NCI-H774 (cell line): ENCODE measurements at places on chromosomes 2 and 18.

GRCh38 chr18:46485675-46486194 is 171.3 kb downstream of the LOXHD1 start:
- no peak for DNase-seq

GRCh38 chr18:51236225-51236624 is 38.7 kb upstream of the MEX3C start:
- DNase-seq = no peak

DNA sequence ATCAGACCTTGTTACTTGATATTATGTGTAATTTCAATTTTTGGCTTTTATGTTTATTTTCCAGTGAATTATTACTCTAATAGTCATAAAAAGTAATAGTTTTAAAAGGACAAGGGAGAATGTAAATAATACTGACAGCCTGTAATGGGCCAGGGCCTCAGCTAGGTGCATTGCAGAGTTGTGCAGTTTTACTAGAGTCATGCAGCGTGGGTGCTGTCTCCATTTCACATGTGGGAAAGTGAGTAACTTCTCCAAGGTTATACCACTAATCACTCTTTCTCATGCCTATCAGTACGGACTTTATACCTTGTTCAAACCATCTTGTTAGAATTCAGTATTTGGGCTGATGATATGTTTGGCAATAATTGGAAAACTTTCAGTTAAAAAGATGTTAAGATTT is 73.3 kb downstream of the UGGT1 start:
- no peak for DNase-seq

- no peak for DNase-seq
Observed at GRCh38 chr2:216971593-216971992, 111.7 kb upstream of the TNP1 start.

DNA sequence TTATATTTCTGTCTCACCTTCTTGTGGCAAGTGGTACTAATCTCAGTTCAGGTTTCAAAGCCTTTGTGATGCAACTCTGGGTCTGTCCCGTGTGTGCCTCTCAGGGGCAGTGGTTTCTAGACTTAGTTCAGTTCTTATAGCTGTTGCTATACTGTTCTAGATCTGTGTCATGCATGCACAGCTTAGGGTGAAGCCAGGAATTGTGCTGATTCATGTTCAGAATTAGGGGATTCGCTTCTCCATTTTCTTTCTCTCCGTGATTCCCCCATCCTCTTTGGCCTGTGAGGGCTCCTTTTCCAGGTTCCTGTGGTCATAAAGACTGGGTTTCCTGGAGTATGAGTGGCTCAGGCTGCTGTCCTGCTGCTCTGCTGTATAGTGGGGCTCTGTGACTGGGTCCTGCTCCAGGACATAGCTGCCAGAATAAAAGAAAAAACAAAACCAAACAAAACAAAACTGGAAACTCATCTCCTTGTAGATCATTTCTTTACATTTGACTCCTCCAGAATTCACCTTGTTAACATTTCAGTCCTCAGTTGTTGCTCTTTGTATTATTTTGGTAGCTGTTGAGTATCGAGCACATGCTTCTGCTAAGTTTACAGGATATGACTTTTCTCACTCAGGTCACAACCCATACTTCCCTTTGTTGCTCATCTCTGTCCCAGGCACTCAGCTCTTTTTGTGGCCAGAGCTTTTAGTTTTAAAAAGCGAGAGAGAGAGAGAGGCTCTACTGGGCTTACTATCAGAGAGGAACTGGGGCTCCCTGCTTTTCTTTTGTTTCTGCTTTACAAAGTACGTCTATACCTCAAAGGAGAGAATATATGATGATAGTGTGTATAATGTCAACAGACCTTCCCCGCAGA is 34.2 kb downstream of the CERS6 start:
- no peak for DNase-seq

DNA sequence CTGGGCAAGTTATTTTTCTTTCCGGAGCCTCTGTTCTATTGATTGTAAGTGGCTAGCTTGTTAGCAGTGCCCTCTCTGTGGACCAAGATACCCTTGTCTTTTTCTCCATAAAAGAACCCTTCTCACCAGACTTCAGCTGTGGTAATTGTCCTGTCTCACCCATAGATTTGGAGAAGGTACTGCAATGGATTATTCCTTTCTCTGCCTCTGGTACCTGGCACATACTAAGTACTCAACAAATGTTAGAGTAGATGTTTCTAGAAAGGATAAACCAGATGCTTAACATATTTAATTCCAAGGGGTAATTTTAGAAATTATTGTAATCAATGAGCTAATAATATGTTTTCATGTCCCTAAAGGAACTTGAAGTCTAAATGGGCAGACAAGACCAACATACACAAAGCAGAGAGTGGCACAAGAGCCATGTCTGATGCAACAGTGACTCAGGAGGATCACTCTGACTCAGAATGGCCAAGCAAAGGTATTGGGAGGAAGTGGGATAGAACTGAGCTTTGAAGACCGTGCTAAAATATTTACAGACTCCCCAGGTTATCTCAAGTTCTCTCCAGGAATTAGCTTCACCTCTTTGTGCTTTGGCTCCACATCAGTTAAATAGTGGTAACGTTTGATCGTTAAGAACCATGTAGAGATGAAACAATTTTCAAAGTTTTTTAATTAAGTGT is 129.7 kb upstream of the OSR1 start:
- DNase-seq = no peak

- DNase-seq = no peak
Observed at GRCh38 chr2:236714080-236714479, 144.5 kb downstream of the ACKR3 start.
